ENCODE measurements at places on chromosomes 3 and 15. TPM values are rescaled to one million over a fixed set of nuclear protein-coding genes. Genes with fewer than 3 reads are reported as not detected.

Gene CYP1A2
- total RNA-seq, result 0.32 TPM

Gene COPS2
- 57.2 TPM for total RNA-seq

Gene MYZAP
- total RNA-seq, result 30.9 TPM

Gene CHL1
- total RNA-seq, result 16.0 TPM

Gene ATG7
- total RNA-seq, result 49.9 TPM

Gene ZBED2
- 6.4 TPM for total RNA-seq

Gene MFGE8
- total RNA-seq, result 168 TPM

Gene GOLGA8S
- 0.20 TPM for total RNA-seq

Gene NOX5
- total RNA-seq, result 0.14 TPM

Gene CISH
- total RNA-seq, result 71.6 TPM

Gene IL12A
- total RNA-seq, result 0.96 TPM

Gene CAMKV
- total RNA-seq, result not detected

Gene SLC9C1
- total RNA-seq, result not detected

Gene TGM4
- not detected for total RNA-seq

Gene FANCD2OS
- total RNA-seq, result not detected

Gene SLC6A1
- total RNA-seq, result 0.84 TPM

Gene HRH1
- total RNA-seq, result 12.0 TPM

Gene ACKR4
- total RNA-seq, result 8.0 TPM

Gene SKOR1
- 0.52 TPM for total RNA-seq

Gene SLC22A13
- total RNA-seq, result 0.41 TPM

Gene AMIGO3
- total RNA-seq, result 0.26 TPM

Gene FAM81A
- total RNA-seq, result 1.3 TPM

Gene COL6A5
- total RNA-seq, result 6.3 TPM

Gene GCNT3
- total RNA-seq, result 1.1 TPM

Gene PXYLP1
- total RNA-seq, result 13.6 TPM

Gene ACP3
- 11.5 TPM for total RNA-seq

Gene DUOX1
- total RNA-seq, result 327 TPM

Gene PTH1R
- total RNA-seq, result 14.9 TPM

Gene ARHGAP11A
- total RNA-seq, result 4.0 TPM

Gene SLC22A14
- 0.20 TPM for total RNA-seq

Gene PRTG
- 8.6 TPM for total RNA-seq

Gene ATXN7
- total RNA-seq, result 35.5 TPM

Gene GOLGA8N
- total RNA-seq, result 14.1 TPM

Gene SLC30A4
- 6.7 TPM for total RNA-seq

Gene GP5
- total RNA-seq, result 0.26 TPM

Gene CHRNB4
- not detected for total RNA-seq

Gene C3orf49
- not detected for total RNA-seq

Gene ADGRG7
- total RNA-seq, result not detected

Gene FAM107A
- 91.5 TPM for total RNA-seq

Gene PDIA5
- 33.6 TPM for total RNA-seq

Gene GABRG3
- not detected for total RNA-seq

Gene BFSP2
- not detected for total RNA-seq

Gene KCNMB3
- 2.5 TPM for total RNA-seq

Gene IL17RB
- 12.4 TPM for total RNA-seq

Gene PRRT3
- total RNA-seq, result 1.4 TPM

Gene ETFA
- 71.3 TPM for total RNA-seq

Gene DAZL
- not detected for total RNA-seq

Gene HYAL1
- 78.8 TPM for total RNA-seq

Gene SH2D7
- not detected for total RNA-seq

Gene AP2M1
- 245 TPM for total RNA-seq

Gene GOLGA6L4
- 2.7 TPM for total RNA-seq

Gene SAMMSON
- not detected for total RNA-seq

Gene IL20RB
- total RNA-seq, result 3.7 TPM

Gene CD96
- 9.5 TPM for total RNA-seq
